NAMALWA (cell line): ENCODE measurements at places on chromosomes 12 and 14.
A peak's percentile ranks its signal among the peaks of the same experiment; 100 is the strongest.

GRCh38 chr14:23425169-23425568, 10.3 kb downstream of the MYH7 start:
- DNase-seq = no peak

DNA sequence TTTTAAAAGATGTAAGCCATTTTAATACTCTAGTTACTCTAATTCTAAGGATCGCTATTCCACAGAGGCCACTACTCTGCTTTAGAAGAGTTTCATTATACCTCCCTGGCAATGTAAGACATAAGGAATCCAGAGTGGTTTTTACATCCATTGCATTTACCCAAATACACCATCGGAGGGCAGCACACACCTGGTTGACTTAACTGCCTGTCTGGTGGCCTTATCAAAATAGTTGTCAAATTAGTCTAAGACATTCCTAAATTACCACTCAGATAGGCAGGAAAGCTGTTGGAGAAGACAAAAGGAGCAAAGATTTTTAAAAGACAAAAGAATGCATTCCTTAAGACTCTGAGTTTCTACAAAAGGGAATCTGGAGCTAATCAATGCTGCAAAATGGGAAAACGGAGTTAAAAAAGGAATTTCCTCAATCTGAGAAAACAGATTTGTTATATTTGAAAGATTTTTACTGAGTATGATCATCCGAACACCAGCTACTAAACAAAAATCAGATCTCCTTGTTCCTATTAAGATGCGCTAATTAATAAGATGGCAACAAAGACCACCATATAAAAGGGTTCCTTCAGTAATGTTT, 33.8 kb upstream of the FGD4 start:
- DNase-seq = peak; percentile 80

- DNase-seq = no peak
These were observed 224.2 kb upstream of the EEA1 start for GRCh38 chr12:93153321-93153720.

- DNase-seq = no peak
These were observed 62.4 kb downstream of the MAP4K5 start for GRCh38 chr14:50469982-50470381.

GRCh38 chr14:25944020-25944419, 653.8 kb downstream of the NOVA1 start:
- DNase-seq = no peak

DNA sequence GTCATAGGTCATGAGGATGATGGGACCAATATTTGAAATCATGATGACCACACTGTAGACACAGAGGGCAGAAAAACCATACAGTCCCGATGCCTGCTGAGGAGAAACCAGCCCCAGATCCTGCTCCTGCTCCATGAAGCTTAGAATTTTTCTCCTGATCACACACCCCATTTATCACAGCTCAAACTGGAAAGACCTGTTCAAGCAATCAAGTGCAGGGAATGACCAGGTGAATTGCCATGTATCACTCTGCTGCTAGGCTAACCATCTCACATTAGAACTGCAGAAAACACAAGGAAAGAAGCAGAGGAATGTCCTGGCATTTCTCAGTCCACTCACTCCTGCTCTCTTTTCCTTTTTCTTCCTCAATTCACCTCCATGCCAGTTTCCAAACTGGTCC, 18.1 kb downstream of the MANSC1 start:
- no peak for DNase-seq

GRCh38 chr12:69151254-69151764, 88.1 kb upstream of the CPSF6 start:
- no peak for DNase-seq

GRCh38 chr12:131736446-131737149, 25.7 kb downstream of the SFSWAP start:
- DNase-seq = no peak

DNA sequence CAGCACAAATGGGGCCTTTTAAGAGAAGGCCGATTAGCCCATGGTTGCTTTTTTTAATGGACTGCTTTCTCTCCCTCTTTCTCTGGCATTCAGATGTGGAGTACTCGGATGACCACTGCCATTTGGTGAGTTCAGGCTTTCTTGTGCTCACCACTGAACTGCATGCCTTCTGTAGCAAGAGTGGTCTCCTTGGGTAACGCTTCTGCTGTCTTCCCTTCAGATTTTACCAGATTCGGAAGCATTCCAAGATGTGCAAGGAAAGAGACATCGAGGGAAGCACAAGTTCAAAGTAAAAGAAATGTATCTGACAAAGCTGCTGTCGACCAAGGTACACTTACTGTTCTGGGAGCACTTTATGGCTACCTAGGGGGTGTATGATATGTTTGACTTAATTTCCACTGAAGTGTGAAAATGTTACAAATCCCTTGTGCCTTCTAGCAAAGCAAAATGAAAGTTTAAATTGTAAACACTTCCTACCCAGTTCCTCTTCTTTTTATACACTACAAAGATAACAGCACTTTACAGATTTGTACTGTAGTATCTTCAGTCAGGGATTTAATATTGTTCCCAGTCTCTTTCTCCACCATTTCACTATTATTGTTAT, 148.8 kb downstream of the PLXNC1 start:
- no peak for DNase-seq

GRCh38 chr14:37816743-37817295, 221.4 kb downstream of the TTC6 start:
- DNase-seq = no peak

DNA sequence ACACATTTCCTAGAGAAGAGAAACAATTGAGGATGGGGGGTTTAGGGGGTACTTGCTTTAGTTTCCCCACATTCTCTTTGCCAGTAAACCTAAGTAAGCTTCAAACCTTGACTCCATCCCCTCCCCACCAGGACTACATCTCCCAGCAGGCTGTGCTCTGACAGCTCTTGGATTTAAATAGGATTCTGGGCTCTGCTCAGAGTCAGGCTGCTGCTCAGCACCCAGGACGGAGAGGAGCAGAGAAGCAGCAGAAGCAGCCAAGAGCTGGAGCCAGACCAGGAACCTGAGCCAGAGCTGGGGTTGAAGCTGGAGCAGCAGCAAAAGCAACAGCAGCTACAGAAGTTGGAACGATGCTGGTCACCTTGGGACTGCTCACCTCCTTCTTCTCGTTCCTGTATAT, 20.6 kb downstream of the RDH12 start:
- DNase-seq = no peak
